Activated T-cell treated with anti-CD3 and anti-CD28 coated beads for 24 hours (primary cell): ENCODE measurements at places on chromosomes 4 and X.

DNA sequence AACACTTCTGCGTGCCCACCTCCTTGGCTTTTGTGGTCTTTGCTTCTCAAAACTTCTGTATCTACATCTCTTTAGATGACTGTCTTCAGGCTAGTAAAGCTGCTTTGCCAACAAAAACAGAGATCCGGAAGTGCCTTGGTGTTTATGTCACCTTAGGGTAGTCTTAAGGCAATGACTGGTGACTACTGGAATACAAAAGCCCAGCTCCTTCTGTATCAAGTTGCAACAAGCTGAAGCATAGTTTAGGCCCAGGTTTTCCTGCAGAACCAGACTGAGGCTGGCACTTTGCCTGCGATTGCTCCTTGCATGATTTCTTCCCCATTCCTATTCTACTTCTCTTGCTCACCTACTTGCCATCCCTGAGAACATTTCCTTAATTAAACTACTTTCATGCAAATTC is 333.8 kb downstream of the DMD start:
- no peak for DNase-seq

DNA sequence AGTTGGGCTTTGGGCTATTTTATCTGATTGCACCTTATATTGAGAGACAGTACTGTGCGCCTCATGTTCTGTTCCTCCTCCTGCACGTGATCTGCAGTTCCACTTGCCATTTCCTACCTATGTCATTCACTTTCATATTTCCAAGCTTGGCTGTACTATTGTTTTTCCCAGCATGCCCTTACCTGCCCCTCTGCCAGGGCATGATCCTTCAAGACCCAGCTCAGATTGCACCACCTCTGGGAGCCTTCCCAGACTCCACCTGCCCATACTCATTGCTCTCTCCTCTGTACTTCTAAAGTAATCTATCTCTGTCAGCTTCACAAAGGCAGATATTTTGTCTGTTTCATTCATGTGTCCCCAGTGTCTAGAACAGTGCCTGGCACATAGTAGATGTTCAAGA is 11.6 kb downstream of the SLC25A5 start:
- DNase-seq = no peak

GRCh38 chr4:40055511-40055862 is 1.2 kb upstream of the N4BP2 start:
- peak; percentile 28 for DNase-seq

DNA sequence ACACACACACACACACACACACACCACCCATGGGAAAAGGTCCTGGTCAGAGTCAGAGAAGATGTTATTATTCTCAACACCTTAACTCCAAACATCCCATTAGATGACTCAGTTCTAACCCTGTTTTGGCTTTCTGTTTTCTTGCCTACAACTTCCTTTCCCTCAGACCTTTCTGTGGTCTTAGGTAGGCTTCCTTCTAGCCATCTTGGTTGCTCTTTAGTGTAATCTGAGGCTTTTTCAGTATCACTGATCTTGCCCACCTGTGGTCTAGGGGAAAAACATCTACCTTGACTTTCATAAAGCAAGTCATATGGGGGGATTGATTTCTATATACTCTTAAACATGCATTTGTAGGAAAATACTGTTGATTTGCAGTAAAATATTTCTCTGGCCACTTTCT is 56.9 kb downstream of the ATG4A start:
- DNase-seq = no peak

GRCh38 chrX:112832481-112833095 is 8.0 kb downstream of the AMOT start:
- no peak for DNase-seq

DNA sequence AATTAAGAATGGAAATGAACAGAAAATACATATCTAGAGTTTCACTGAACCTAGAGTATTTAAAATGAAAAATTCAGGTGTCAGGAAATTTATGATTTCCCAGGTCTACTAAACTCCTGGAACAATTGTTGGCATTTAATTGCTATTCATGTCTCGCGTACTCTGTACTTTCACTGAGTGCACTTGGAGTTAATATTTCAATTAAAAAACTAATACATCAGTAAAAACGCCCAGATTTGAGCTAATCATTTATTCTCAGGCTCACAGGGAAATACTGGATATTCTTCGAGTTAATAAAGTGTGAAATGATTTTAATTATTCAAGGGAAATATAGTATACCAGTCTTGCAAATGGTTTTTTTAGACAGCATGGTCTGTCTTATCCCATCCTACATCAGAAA is 125.9 kb downstream of the CHRNA9 start:
- no peak for DNase-seq

- no peak for DNase-seq
Observed at GRCh38 chrX:12332786-12333347, 194.6 kb downstream of the FRMPD4 start.

DNA sequence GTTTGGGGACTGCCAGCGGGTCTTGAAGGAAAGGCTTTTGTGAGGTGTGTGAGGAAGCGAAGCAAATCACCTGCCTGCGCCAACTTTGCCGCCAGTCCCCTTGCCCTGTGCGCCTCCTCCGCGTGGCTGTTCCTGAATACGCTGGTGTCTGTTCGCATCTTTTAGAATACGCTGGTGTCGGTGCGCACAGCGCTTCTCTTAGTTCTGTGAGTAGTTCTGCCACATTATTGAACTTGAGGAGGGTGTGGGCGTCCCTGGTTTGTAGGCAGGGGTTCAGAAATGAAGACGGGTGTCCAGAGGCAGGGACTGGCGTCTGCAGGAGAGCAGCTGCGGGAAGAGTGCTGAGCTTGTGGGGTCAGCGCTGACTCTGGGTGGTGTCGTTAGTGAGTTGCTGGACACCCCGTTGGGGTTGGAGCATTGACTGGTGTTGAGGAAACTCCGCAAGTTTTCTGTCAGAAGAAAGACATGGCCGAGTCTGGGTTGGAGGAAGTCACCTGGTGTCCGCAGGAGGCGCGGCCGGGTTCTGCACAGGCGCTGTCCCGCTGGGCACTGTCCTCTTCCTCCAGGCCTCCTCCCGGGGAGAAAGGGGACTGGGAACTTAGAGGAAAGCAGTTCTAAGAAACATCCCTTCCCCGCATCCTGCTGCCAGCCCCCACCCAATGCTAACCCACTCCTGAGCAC is 930 bp downstream of the ZNF718 start:
- DNase-seq = peak; percentile 20

GRCh38 chr4:15690020-15690809 is 8.6 kb downstream of the FAM200B start:
- DNase-seq = no peak

DNA sequence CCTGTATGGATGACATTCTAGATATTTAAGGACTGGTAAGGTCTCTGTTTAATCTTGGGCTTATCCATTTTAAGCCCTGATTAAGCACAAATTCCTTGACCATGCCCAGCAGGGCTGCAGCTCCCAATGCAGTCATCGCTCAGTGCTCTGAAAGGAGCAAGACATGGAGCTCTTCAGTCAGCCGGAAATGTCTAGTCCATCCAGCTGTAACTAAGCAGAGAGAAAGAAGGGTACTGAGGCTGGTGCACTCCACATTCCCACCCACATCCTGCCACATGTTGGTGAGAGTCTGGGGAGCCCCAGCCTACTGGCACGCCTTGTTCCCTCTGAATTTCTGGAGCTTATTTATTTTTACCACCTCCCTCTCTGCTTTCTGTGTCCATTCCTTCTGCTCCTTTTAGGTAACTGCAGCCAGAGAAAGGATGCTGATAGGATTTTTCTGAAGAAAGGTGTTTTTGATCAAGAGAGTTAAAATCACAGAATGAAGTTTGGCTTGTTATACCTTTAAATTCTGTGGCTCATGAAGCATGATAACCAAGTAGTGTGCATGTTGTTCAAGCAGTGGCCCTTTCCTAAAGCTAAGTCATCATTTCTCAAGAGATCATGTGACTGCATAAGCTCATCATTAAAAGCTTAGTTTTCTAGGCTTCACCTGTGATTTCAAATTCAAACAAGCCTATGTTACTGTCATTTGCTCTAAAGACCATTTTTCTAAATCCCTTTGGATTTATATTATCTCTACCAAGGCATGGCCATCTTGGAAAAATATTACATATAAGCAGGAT is 74.0 kb downstream of the GALNT7 start:
- DNase-seq = no peak

DNA sequence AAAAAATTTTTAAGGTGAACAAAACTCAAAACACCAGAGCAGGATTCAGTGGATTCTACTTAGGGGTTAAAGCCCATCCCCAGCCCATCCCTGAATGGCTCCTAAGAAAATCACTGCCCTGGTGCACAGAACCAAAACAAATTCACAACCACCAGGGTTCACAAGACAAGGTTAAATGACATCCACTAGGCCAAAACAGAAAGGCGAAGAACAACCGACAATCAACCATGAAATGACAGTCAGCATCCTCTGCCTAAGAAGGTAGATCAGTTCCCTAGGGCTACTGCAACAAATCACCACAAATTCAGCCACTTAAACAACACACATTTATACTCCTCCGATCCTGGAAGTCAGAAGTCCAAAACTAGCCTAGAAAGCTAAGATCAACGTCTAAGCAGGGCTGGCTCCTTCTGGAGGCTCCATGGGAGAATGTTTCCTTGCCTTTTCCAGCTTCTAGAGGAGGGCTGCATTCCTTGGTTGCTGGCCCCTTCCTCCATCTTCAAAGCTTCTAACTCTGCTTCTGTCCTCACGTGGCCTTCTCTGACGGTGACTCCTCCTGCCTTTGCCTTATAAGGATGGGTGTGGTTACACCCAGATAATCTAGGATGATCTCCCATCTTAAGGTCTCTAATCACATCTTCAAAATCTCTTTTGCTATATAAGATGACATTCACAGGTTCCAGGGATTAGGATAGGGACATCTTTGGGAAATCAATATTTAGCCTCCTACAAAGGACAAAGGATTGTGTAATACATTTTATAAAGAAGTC is 1.8 kb downstream of the CCNQ start:
- no peak for DNase-seq

DNA sequence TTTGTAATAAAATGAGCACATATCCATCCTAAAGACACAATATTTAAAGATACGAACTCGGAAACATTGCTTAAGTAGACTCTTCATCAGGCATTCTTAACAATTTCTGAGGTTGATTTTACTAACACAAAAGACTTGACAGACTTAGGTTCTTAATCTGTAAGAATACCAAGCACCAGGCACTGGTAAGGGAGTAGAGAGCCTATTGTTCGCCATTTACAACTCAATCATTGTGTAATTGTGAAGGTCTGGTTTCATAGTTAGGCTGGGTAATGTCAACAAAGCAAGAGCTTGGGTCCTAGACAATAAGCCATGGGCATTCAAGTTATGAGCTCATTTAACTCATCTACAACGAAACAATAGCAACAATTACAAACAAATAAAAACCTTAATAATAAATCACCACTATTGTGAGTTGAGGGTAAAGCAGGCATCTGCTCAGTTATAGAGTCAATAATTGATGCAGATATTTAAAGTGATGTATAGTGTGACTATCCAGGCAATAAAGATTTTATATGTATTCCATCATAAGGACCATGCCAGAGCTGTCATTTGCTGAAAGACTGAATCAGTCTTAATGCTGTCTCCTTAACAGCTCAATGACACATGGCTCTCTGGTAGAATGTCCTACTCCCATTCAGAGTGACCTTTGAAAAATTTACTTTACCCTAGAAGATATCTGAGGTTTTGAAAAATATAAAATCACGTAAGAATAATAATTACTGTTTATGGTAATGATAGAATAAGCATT is 664.0 kb upstream of the PCDH7 start:
- DNase-seq = no peak

DNA sequence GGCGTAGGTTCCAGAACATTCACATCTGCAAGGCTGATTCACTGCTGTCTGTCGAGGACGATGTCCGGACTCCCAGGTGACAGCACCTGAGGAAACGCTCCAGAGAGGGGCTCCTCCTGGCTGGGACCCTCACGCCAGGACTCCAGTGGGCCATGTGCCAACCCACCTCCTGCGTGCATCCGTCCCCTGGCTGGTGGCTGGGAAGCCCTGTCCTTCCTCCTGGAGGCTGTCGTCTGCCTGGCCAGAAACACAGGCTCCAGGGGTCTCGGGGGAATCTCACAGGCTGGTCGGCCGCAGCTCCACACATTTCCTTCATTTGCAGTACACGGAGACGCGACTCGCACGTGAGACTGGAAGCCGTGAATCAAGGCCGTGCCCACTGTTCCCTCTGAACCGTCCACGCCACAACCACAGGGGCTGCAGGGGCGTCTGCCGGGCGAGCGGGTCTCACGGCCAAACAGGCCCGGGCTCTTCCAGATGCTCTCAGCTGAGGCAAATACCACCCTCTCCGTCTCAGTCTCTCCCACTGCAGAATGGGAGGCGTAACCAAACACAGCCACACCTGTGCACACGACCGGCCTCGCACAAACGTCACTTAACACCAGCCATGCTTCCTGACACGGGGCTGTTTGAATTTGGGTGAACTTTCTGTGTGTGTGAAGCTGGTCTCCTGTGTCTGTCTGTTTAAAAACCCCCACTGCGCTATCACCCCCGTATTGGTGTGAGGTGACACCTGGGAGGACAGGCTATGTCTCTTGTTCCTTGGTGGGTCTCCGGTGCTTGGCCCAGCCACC is 38.7 kb upstream of the MXD4 start:
- DNase-seq = no peak

DNA sequence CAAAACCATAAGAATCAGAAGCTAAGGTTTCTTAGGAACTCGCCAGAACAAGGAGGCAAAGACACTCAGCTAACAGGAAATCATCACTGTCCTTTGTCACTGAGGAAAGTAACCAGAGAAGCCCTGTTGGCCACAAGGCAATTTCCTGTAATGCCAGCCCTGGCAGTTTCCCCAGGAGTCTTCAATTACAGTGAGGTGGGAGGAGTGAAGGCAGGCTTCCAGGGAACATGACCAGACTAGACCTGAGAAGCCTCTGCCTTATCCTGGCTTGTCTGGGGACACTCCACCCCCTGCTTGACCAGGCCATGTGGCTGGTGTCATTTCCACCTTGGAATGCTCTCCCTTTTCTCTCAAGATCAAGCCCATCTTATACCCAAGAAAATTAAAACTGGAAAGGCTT is 125.3 kb downstream of the COL4A6 start:
- DNase-seq = no peak

- DNase-seq = no peak
Observed at GRCh38 chr4:56655627-56656345, 25.3 kb downstream of the HOPX start.

DNA sequence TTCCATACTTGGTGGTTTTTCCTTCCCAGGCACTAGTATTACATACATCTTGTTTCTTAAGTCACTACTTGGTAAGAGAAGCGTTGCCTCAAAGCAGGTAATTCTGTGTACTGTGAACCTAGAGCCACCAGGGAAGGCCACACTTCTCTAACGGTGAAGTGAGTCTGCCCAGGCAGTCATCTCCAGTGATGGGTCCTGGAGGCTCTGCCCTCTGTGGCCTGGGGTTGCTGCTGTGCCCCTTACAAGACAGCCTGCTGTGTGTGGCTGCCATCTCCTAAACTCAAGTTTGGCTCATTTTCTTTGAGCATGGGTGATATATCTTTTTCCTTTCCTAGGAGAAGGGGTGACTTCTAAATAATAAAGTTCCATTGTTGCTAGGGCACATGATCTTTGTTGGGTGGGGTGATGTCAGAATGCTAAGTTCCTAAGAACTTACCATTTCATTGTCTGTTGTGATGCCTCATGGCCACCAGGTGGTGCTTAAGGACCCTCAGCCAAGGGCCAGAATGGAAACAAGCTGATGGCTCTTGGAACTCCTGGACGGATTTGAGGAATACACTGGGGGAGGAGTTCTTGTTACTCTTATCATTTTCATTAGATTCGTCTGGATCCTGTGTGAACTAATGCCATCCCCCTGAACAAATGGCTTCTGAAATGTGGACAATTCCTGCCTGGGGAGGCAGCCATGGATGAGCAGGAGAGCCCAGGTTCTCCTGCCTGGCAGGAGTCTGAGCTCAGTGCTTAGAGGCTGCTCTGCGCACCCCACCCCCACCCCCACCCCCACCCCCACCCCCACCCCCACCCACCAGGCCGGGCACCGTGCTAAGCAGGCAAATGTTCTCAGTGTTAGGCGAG is 41.1 kb upstream of the WDR1 start:
- DNase-seq = peak; percentile 16
